ENCODE measurements at places on chromosomes 3 and 15.

- DNase-seq, result no peak
These were observed 60.6 kb upstream of the XCR1 start for GRCh38 chr3:46087871-46088270.

DNA sequence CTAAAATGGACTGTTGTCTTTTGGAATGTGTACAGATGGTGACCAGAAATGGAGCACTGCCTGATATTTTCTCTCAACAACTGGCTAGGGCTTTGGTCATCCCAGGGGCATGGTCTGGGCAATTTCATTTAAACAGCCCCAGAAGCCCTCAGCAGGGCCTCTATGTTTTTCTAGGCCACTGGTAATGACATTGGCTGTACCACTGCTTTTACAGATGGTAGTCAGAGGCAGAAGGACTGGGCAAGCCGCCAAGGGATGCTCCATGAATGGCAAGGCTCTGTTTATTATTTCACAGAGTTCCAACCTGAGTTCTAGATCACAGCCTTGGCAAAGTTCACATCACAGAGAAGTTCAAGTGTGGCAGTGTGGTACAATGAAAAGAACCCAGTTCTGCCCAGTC, 37.0 kb upstream of the LMCD1 start:
- no peak for DNase-seq

DNA sequence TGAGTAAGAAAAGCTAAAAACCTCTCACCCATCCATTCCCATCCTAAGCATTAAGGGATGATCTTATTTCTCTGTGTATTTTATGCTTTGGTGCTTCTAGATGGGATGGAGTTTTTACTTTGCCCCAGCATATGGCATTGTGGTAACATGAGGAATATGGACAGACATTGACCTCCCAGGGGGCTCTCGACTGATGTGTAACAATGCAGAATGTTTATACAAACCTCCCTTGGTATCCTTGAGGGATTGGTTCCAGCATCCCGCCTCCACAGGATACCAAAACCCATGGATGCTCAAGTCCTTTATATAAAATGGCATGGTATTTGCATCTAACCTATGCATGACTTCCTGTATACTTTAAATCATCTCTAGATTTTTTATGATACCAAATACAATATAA, 21.6 kb downstream of the PDIA5 start:
- no peak for DNase-seq

DNA sequence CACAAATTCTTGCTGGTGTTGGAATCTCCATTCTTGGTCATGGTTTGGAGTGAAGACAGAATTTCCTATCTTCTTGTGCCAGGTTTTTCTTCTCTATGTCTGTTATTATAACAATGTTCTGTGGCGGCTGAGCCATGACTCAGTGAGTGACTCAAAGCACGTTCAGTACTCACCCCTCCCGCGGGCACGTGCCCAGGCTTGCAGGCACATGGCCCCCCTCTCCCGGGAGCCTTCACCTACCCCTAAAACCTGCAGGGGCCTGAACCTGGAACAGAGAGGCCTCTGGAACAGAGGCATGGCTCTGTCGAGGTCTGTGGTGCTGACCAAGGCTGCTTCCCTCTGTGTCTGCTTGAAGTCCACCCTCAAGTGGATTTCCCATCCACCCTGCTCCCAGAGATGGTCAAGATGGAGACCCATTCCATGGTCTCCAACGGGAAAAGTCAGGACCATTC, 27.6 kb downstream of the PLXNB1 start:
- DNase-seq, result no peak

- DNase-seq, result no peak
These were observed 16.8 kb downstream of the CLDN1 start for GRCh38 chr3:190305406-190305805.

- peak; percentile 57 for DNase-seq
These were observed 20.4 kb upstream of the SATB1 start for GRCh38 chr3:18445401-18446148.

- peak; percentile 42 for DNase-seq
These were observed 62.8 kb upstream of the MEX3B start for GRCh38 chr15:82108489-82109078.

- no peak for DNase-seq
These were observed 1056.8 kb downstream of the ROBO2 start for GRCh38 chr3:78096488-78097255.

DNA sequence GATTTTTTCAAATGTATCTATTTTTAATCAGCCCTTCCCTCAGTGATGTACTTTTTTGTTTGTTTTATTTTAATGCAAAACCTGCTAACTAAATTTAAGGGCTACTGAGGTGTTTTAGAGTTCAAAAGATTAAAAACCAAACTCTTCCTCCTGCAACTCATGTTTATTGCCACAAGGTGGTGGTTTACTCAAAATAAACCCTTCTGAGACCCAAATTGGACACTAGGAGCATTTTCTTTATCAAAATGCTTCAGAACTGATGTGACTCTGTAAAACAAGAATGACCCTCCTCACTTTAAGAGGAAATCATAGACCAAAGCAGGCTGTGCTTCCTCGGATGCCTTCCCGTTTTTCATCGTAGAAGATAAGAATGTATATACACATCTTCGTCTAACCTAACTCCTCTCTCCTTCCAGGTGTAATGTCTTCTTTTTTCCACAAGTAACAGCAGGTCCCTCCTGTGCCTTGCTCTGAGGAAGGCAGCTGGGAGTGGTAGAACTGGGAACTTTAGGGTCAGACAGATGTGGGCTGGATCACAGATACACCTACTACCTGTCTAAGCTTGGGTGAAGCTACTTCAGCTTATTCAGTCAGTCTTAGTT, 2.9 kb upstream of the NME9 start:
- DNase-seq, result no peak

Data from activated T-helper 9 cell treated with anti-CD3 and anti-CD28 coated beads, Interleukin-2, amount 50 U/mL, for 16 hours (primary cell).